ENCODE measurements at places on chromosomes 2 and 18.

DNA sequence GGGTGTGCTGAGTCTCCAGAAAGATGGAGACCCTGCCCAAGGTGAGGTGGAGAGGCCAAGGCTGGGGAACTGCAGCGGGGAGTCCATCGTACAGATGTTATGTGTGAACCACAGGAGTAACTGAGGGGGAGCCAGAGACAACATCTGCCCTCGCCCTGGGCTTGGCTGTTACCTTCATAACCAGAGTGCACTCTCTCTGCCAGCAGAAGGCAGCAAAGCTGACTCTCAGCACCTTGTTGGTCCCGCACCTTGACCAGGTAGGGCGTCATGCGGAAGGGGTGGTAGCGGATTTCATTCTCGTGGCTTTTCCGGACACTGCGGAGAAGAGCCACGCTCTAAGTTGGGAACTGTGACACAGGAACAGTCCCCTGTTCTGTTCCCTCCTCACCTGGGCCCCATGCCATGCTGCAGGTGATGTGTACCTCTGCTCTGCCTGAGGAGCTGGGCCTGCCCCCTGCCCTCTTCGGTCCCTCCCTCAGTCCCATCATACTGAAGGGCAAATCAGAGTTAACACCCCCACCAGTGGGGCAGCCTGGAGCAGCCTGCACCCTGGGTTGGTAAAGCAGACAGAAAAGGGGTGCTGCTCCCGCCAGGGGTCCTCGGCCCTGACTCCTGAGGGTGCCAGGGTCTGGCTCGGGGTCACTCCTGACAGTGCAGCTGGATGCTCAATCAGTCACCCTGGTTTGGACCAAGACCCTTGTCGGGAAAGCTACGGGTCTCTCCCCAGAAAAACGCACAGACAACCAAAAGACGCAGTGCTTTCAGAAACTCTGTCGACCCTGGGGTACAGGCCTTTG is 20.3 kb downstream of the PER2 start:
- no peak for DNase-seq

GRCh38 chr2:104871972-104872865 is 18.3 kb downstream of the POU3F3 start:
- DNase-seq = no peak

- no peak for DNase-seq
Measured at GRCh38 chr2:231187736-231188505, 10.5 kb upstream of the ARMC9 start.

GRCh38 chr2:226153553-226153952 is 646.1 kb downstream of the IRS1 start:
- no peak for DNase-seq

- DNase-seq = no peak
Measured at GRCh38 chr18:79383388-79384056, 12.2 kb upstream of the NFATC1 start.

GRCh38 chr18:371609-371982 is 103.7 kb upstream of the THOC1 start:
- no peak for DNase-seq

DNA sequence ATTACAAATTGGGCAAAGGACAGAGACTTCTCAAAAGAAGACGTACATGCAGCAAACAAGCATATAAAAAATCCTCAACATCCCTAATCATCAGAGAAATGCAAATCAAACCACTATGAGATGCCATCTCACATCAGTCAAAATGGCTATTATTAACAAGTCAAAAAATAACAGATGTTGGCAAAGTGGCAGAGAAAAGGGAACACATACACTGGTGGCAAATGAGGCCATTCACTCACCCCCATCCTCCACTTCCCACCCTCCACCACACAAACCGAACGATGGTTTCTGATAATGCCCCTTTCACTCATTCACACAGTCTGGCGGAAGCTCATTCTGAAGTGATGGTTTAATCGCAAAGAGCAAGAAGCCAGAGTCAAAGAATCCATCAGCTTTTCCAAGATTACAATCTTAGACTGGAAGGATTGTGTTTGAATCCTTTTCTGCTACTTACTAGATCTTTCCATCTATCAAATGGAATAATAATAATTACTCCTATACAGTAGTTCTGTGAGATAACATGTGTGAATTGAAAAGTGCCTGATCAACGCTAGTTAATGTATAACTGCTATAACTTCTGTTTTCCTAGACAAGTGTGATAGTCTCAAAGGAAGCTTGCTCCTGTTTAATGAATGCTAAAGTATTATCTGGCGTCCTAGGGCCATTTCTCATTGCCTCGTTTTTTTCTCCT is 16.9 kb upstream of the CD28 start:
- no peak for DNase-seq

DNA sequence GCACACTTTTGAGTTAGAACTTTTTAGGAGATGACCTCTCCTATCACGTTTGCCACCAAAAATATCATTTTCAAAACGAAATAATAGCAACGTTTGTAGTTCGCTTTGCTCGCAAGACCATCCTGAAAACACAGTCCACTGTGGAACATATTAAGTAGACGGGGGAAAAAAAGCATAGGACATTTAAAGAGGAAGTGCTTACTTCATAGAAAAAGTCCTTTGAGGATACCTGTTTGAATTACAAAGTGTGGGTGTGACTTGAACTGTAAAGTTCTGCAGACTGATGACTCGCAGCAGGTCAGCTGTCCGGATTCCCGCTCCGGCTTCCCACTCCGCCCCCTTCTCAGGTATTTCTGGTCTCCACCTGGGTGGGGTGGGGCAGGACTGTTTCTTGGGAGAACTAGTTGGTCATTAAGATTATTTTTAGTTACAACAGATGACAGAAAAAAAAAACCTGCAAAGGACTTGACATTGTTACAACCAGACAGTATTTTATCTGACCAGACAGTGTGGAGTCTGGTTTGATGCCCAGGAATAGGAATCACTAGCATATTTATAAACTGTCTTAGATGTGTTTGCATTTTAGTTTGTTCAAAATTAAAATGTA is 13.3 kb downstream of the CNOT11 start:
- peak; percentile 89 for DNase-seq

- DNase-seq = no peak
Measured at GRCh38 chr18:58615140-58616132, 13.5 kb downstream of the ALPK2 start.

DNA sequence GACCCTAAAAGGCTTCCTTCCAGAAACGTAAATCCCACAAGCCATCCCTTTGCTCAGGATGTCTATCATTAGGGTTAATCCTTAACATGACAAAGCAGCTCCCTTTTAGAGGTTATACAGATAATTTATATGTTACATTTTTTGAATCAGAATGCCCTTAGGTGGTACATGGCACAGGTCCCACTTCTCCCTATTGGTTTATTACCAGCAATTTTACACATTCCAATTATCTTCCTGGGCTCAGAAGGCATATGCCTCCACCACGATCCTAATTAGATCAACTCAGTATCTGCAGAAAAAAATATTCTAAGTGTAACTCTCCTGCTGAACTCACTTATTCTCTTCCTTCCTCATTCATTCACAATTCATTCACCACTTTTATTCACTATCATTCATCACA is 507.0 kb upstream of the MAP2 start:
- DNase-seq = no peak

DNA sequence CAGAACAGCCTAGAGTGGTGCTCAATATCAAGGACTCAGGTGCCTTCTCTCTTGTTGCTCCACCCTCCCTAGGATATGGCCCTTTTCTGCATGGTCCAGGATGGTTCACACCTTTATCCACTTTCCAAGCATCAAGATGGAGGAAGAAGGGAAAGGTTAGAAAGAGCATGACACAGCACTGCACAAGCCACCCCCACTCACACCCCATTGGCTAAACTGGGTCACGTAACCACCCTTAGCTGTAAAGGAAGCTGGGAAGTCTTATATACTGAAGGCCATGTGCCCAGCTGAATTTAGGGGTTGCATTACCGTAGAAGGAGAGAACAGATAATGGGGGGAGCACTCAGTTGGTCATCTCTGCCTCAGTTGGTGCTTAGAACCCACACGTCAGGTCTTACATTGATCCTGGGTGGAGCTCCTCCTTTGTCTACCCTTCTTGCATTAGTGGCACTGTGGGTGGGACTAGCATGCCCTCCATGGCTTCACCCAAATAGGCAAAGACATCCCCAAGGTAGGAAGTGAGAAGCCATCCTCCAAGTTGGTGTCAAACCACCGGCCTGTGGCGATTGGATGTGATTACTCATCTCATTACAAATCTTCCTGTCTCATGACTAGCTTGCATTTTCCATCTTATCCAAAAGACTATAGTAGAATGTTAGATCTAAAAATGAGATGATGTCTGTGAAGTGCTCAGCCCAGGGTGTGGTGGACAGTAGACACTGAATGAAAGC is 248.5 kb downstream of the HAUS1 start:
- DNase-seq = no peak

GRCh38 chr2:39429746-39430145 is 7.3 kb downstream of the MAP4K3 start:
- no peak for DNase-seq

DNA sequence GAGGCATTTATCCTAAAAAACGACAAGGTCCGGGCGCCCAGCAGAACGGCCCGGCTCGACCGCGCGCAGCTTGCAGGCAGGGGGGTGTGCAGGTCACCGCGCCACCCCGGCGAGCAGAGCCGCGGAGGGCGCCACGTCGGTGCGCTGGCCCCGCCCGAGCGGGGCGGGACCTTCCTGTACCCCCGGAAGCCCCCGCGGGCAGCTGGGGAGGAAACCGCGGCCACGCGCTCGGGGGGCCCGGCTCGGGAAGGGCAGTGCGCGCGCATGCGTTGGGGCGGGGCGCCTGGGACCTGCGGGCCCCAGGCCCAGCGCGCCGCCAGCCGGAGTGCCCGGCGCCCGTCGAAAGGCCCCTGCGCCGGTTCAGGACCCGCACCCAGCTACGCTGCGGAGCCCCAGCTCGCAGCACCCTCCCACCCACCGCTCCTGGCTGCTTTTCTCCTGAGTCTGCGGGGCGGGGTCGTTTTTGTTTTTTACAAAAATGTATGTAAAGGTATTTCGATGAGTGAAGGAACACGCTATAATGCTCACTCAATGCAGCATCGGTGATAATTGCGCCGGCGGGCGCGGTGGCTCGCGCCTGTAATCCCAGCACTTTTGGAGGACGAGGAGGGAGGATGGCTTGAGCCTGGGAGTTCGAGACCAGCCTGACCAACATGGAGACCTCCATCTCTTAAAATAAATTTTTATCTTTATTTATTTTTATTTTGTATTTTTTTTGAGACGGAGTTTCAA is 47.7 kb upstream of the POMC start:
- DNase-seq = peak; percentile 72
